Erythroblast (primary cell): ENCODE measurements at places on chromosomes 16 and 17.

DNA sequence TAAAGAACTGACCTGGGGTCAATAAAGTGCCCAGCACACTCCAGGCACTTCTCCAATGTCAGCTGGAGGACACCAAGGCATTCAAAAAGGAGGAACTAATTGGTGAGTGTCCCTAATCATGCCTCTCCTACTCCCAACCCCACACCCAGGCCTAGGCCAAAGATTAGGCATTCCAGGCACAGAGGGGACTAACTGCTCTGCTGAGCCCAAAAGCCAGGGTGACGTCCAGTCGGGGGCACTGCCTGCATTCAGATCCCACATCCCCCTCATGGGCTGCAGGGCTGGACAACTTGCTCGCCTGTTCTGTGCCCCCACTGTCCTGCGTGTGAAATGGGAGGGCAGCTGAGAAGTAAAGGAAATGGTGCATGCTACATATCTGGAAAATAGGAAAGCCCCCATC lies 115.4 kb downstream of the DYNLRB2 start:
- DNase-seq, result no peak

DNA sequence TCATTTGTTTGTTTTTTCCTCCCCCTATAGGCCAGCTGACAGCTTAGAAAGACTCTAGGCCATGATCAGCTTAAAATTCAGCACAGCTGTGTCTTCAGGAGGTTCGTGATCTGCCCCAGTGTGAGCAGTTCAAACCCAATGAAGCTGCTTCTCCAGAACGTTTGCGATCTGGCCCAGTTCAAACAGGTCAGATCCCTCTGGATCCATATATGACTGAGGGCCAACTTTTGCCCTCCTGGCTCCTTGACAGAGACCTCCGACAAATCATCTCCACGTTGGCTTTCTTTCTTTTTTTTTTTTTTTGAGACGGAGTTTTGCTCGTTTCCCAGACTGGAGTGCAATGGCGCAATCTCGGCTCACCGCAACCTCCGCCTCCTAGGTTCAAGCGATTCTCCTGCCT lies 50.2 kb upstream of the ATF7IP2 start:
- no peak for DNase-seq

- no peak for DNase-seq
Measured at GRCh38 chr16:77157346-77158058, 33.5 kb upstream of the MON1B start.

GRCh38 chr17:7352503-7352889 lies 534 bp downstream of the KCTD11 start:
- no peak for DNase-seq

DNA sequence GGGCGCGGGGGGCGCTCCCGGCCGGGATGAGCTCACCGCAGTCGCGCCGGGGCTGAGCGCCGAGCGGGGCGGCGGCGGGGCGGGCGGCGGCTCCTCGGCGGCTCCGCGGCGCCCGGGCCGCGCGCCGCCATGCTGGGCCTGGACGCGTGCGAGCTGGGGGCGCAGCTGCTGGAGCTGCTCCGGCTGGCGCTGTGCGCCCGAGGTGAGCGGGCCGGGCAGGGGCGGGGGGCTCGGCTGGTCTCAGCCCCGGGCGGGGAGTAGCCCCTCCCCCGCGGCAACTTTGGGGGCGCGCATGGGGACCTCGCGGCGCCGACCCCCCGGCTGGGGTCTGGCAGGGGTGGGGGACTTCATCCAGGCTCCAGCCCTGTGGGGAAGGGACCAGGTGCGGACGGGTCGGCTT lies at the start of gene ARHGDIG:
Gene ARHGDIG, plus strand, starts transcription at position 40 of the 400 bp plus-strand sequence. Its CDS starts 90 bp downstream, at position 130.
- no peak for DNase-seq

- no peak for DNase-seq
Measured at GRCh38 chr17:2798678-2799077, 2.4 kb downstream of the RAP1GAP2 start.

- no peak for DNase-seq
Measured at GRCh38 chr17:66381701-66382362, 79.4 kb downstream of the PRKCA start.

DNA sequence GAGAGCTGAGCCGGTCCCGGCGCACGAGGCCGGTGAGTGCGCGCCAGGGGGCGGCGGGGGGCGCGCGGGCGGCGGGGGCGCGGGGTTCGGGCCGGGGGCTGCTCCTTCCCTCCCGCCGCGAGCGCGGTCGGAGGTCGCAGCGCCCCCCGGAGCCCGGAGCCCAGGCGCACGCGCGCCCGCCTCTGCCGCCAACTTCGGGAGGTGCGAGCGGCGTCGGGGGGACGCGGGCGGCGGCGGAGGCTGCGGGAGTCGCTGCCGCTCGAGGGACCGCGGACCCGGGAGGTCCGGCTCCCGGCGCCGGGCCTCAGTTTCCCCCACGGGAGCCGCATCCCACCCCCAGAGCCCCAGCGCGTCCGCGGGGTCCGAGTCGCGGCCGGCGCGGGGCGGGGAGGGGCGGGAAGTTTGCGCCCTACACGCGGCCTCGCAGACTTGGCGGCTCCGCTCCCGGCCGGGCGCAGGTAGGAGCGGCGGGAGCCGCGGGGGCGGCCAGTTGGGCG lies at the start of gene PRR35:
Gene PRR35, plus strand, starts transcription at position 191 of the 497 bp plus-strand sequence. CDS start 2,901 bp downstream, outside the sequence.
- DNase-seq, result no peak

GRCh38 chr17:36944553-36944952 lies 4.2 kb upstream of the AATF start:
- DNase-seq, result no peak

DNA sequence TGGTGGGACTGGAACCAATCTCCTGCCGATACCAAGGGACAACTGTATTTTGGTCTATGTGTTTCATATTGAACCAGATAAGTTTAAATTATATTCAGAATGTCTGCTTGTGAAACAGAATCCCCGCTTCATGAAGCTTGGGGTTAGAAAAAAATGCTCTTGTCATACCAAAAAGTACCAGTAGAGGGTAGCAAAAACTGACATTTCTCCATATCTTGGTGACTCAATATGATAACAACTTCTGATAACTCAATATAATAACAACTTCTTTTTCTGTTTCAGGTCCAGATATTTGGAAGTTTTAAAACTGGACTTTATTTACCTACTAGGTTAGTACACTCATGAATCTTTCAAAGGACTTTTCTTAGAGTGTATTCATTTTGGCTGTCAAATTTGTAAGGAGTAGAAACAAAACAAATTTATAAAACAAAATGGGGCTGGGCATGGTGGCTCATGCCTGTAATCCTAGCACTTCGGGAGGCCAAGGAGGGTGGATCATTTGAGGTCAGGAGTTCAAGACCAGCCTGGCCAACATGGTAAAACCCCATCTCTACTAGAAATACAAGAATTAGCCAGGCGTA lies 52.3 kb upstream of the ADCY7 start:
- peak; percentile 69 for DNase-seq

GRCh38 chr17:41478237-41478636 lies 2.7 kb downstream of the KRT35 start:
- no peak for DNase-seq

GRCh38 chr17:62895320-62896301 lies 70.4 kb upstream of the TANC2 start:
- DNase-seq, result no peak

DNA sequence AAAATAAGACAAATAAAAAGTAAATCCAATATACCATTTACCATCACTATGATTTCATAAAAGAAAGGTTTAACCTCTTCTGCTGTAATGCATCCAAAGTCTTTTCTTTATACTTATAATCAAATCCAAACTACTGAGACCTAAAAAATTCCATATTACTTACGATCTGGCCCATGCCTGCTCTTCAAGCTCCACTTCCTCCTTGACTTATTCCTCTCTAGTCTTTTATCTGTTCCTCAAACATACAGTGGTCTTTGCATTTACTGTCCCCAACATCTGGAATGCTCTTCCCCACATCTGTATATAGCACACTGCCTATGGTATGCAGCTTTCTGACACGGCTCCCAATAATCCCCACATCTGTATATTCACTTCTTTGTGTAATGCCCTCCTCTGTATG lies 33.8 kb downstream of the PCTP start:
- DNase-seq, result no peak

DNA sequence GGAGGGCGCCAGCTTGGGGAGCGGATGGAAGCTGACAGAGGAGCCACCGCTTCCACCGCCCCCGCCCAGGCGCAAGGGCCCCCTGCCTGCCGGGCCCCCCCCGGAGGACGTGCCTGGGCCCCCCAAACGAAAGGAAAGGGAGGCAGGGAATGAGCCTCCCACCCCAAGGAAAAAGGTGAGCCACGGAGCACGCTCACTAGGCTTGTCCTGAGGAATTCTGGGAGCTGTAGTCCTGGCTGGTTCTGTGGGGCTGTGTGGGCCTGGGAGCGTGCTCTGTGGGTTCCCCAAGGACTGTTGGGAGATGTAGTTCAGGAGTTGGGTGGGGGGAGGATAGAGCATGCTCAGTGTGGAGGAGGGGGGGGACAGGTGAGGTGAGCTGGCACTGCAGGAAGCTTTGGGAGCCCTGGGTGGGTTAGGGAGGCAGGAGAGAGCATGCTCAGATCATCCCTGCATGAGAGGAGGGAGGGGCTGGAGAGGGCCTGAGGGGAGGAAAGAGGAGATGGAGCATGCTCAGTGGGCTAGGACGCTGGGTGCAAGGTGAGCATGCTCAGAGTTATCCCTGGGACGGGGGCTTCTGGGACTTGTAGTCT lies 4.5 kb downstream of the FBXL19 start:
- DNase-seq, result no peak

DNA sequence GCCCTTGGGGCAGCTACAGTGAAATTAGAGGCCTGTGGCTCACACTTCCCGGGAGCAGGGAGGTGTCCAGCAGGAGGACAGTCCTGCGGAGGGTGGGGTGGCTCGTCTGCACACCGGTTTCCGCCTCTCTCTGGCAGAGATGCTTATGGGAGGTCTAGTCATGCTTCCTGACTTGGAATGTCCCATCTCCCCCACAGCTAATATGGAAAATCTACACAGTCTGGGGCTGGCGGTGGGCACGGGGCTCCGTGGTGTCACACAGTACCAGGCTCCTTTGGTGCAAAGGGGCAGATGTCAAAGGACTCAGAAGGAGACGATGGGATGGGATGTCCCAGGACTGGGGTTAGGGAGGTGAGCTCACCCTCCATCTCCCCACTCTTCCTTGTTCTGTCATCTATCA lies 44.1 kb upstream of the DOC2B start:
- no peak for DNase-seq

- DNase-seq, result no peak
Measured at GRCh38 chr17:9170853-9171252, 149.5 kb downstream of the NTN1 start.

DNA sequence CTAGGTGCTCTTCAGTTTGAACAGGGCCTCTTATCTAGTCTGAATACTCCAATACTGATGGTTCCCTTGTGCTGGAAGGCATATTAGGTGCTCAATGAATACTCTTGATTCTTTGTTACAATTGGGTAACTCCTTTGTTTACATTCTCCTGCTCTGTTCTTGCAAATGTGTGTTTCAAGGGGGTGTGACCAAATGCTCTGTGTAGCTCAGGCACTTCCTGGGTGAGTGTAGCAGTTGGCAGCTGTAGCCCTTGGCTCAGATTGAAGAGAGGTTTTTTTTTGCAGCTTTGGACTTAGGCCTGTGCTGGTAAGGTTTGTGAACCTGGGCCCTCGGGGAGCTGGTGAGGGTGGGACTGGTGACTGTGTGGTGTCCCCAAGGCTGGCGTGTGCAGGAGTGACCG lies 20.2 kb downstream of the TBCD start:
- DNase-seq, result no peak

GRCh38 chr17:35218915-35219314 lies 24.0 kb upstream of the SLFN5 start:
- DNase-seq, result no peak

- no peak for DNase-seq
Measured at GRCh38 chr16:86708431-86708830, 130.1 kb downstream of the FOXL1 start.

- no peak for DNase-seq
Measured at GRCh38 chr17:33981711-33982601, 273.1 kb upstream of the CCL2 start.

DNA sequence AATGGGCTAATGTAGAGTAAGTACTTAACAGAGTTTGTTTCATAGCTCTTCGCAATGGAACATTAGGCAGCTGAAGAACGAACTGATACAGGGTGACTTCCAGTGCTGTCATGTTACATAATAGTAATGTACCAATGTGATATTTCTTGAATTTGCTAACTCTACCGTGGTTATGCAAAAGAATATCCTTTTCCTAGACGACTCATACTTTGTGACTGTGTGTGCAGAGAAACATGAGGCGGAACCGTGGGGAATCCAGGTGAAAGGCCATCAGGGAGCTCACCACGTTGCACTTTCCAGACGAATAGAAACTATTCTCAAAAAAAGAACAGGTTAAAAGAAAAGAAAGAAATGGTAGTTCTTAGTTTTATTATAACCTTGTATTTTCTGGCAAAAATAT lies 13.2 kb downstream of the NOB1 start:
- no peak for DNase-seq

- DNase-seq, result no peak
Measured at GRCh38 chr17:3804503-3804931, 3.5 kb upstream of the ITGAE start.

GRCh38 chr16:22189473-22190080 lies 16.5 kb upstream of the EEF2K start:
- DNase-seq, result peak; percentile 55

DNA sequence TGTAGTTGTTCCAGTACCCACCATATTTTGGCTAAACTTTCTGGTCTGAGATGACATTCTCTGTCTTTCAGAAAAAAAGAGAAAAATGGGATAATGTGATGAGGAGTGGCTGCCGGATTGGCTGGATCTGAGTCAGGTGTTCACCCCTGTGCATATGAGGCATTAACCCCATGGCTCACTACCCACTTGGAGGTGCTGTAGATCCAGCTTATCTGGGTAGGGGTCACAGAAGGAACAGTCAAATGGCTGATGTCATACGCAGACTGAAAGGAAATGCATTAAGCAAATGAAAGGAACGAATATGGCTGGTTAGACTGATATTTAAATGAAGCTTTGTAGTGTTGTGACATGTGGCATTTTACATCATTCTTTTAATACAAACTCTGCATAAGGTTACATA lies 17.3 kb downstream of the MAP2K6 start:
- DNase-seq, result no peak

- no peak for DNase-seq
Measured at GRCh38 chr16:90008708-90009145, 10.5 kb downstream of the DBNDD1 start.

DNA sequence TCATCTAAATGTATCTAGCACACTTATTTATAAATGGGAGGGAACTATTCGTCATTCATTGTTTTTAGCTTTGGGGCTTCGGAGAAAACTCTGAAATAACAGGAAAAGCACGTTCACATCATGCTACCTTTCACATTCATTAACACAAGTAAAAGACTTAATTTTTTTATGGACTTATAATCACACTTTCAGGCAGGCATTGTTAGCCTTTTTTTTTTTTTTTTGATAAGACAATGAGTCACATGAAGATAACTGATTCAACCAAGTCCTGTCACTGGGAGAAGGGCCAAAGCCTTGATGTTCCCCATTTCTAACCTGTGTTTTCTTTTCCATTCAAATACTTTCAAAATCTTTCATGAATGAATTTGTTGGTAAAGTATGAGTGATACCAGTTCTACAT lies 631.3 kb upstream of the CA10 start:
- no peak for DNase-seq

DNA sequence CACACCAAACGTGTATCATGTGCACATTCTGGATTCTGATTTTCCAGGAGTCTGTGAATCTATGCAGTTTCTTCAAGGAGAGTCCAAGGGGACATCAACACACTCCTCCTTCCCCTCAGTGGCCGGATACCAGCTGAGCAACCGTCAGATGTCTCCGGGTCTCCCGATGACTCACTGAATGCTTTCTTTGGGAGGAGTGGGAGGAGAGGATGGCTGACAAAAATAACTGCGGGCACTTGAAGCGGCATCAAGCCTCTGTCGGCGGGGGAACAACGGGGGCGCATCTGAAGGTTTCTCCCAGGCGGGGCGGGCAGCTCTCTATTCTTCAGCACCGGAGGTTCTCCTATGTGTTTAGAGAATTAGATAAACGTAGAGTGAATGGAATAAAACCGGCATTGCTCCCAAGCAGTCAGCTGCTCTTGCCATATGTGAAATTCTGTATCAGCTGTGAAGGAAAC lies 24.6 kb upstream of the LRRC75A start:
- DNase-seq, result no peak
